ENCODE measurements at places on chromosomes 7 and 10. TPM values are rescaled to one million over a fixed set of nuclear protein-coding genes. Genes with fewer than 3 reads are reported as not detected.

DNA sequence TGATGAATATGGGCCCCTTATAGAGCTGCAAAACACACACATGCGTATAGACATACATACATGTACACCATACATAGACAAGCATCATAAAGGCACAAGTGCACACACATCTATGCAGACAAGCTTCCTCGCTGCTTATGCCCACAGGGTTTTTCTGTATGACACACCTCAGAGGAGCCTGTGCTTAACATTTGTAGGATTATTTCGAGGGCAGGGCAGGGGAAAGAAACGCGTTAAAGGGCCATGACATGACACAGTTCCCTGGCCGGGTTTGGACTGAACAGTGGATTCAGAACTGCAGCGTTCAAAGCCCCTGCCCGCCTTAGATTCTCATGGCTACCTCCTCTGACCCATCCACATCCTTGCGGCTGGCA is 44.8 kb downstream of the CHST3 start:
- no peak for DNase-seq

DNA sequence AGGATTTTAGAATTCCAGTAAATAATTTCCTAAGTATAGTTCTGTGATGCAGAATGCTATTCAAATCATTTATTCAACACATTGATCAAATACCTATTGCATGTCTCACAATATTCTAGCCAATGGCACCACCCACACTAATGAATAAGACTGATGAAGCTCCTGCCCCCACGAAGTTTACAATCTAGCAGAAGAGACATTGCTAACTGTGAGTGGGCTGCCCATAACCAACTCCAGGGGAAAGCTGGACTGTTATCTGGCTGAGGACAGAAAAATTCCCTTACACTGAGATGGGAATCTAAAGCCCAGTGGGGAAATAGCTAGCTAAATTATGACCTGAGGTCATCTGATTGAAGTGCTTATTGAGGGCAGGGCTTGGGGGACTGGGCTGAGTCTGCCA is 128.8 kb upstream of the LYZL2 start:
- DNase-seq: no peak

GRCh38 chr10:71036297-71036966 is 148.1 kb upstream of the PCBD1 start:
- DNase-seq: no peak

GRCh38 chr7:151109094-151110048 is 23.1 kb downstream of the AGAP3 start:
- DNase-seq: no peak

DNA sequence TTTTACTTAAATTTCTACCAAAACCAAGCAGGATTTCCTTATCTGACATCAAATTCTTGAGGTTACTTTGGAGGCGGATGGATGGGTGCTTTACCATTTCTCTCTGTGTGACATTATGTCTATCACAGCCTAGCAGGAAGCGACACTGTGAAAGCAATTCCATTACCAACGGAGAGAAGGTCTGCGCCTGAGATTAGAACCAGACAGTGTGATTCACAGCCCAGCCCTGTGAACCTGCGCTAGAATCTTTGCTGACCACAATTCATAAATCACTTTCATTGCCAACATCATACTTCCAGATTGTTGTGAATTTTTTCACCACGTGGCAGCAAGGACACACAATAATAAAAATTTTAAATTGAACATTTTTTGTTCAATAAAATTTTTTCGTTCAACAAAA is 126.5 kb downstream of the CUBN start:
- DNase-seq: no peak

DNA sequence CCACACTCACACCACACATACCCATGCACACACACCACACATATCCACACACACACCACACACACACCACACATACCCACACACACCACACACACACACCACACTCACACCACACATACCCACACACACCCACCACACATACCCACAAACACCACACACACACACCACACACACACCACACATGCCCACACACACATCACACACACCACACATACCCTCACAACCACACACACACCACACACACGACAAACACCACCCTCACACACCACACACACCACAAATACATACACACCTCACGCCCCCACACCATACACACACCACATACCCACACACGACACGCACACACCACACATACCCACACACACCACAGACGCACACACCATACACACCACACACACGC is 119.7 kb downstream of the PON1 start:
- DNase-seq: no peak

GRCh38 chr10:12469345-12469744 is 120.0 kb downstream of the CAMK1D start:
- no peak for DNase-seq

DNA sequence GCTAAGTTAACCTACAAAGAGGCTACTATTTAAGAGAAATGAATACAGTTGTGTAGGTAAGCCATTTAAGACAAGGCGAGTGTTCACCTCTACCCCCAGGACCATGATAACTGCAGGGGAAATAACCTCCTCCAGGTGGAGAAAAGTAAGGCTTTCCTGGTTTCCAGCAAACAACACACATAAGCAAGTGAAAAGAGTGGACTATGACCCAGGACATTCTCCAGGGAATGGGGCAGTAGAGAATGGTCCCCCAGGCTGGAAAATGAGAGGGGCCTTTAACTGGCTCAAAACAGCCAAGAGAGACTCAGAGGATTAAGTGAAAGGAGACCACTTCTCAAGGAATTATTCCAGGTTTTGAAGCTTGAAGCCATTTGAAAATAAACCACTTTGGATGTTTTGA is 101.0 kb upstream of the GJD4 start:
- no peak for DNase-seq

GRCh38 chr7:103148131-103148993 is 537 bp downstream of the NAPEPLD start:
- DNase-seq: no peak

DNA sequence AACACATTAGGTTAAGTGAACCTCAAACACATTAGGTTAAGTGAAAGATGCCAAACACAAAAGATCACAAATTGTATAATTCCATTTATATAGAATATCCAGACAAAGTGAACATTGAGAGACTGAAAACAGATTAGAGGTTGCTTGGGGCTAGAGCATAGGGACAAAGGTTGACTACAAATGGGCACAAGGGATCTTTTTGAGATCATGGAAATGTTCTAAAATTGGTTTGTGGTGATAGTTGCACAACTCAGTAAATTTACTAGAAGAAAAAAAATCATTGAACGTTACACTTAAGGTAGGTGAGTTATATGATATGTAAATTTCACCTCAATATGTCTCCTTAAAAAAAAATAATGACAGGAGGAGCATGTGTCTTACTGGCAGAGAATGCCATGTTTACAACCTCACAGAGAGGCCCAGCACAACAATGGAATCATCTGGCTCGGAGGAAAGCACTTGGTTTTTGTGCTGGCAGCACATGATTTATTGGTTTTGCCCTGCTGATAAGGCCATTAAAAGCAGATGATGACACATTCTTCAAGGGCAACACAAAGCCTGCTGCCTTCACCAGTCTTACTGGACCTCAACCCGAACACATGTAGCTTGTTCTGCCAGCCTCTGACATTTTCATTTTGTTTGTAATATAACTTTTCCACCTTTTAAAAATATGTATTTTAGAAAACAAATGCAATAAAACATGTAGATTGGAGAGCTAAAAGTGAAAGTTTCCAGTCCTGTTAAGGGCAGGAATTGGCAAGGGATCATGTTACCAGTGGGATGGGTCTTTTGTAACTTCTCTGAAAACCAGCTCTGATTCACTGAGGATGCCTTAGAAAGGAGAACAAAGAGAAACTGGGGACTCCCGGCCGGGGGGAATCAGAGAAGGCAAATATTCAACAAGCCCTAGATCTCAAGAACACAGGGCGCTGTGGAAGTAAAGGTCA is 11.9 kb upstream of the LMOD2 start:
- DNase-seq: no peak

DNA sequence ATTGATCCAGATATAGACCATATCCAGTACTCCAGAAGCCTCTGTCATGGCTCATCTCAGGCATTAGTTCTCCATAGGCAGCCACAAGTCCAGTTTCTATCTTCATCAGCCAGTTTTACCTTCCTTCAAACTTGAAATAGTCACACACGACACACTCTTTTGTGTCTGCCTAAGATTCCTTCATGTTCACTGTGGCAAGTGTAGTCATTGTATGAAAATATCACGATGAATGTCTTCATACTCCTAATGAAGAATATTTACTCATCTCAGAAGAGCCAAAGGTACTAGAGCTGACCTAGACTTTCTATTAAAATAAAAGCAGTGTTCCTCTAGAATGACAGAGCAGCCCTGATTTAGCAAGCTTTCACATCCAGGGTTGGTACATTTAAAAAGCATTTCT is 230.7 kb downstream of the SNX13 start:
- no peak for DNase-seq

DNA sequence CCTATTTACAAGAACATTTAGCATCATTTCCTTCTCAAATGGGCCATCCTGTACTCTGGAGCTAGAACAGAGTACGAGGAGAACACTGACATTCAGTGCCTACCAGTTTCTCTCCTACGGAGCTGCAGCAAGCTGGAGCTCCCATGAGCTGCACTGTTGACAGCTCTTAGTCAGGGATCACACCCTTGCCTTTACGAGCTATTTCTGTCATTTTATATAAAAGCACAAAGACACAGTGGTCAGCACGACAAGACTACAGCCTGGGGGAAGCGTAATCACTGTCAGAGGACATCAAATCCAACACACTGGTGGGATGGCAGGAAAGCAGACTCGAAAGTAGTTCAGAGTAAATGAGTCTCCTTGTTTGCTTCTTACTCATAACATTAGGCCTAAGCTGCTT is 2.7 kb downstream of the CDCA7L start:
- no peak for DNase-seq

GRCh38 chr10:76618171-76618570 is 1019.4 kb downstream of the KCNMA1 start:
- no peak for DNase-seq

- DNase-seq: no peak
Observed at GRCh38 chr10:90787393-90788198, 70.2 kb downstream of the HTR7 start.

DNA sequence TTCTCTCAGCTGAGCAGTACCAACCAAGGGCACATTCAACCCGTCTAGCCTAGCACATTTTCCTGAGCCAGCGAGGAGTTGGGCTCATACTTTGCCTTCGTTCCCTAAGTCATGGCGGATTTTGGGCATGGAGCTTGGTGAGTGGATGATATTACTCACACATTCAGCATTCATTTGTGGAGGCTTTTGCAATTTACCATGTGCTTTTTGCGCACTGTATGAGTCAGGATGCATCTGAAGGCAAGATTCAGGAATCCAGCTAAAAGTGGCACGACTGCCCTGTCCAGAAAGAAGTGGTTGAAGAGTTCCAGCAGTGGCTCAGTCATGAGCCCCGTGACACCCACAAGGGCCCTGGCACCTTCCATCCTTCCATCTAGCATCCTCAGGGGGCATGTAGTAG is 24.2 kb upstream of the MGMT start:
- DNase-seq: no peak

DNA sequence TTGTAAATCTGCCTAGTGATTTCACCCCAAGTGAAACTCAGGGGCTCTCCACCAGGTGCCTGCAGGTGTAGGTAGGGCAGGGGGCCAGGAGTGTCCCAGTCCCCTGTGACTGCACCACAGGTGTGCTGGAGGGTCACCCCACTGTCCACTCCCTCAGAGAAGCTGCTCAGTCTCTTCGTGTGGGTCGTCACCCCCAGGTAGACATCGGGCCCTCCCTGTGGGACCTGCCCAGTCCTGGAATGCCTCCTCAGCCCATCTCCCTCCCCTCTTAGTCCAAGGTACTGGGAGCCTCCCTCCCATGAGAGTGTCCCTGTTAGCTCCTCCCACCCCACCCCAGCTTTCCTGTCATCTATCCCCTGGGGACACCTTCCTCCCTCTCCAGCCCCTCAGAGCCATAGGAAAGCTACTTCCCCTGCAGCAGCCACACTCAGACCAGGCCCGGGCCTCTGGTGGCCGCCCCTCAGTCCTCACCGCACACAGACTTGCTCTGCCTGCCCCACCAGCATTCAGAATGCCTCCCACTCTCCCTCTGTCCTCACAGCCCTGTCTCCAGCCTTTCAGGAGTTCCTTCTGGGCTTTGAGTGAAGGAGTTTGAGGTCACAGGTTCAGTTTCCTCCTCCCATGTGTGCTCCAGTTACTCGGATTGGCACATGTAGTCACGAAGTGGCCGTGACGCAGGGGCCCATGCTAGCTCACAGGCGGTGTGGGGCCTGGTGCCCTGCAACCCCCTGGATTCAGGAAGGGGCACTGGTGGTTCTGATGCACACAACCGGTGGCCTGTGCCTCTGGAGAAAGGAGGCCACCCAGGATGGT is 5.1 kb downstream of the ALOX5 start:
- DNase-seq: no peak

GRCh38 chr7:11538751-11539299 is 293.2 kb downstream of the THSD7A start:
- no peak for DNase-seq

Gene SEMA3A
- total RNA-seq: 4.3 TPM

Gene CYP3A5
- 19.9 TPM for total RNA-seq

Gene PDK4
- total RNA-seq: 996 TPM

Gene UPK3B
- total RNA-seq: 60.8 TPM

Gene VSIR
- total RNA-seq: 65.1 TPM

Gene SEMA3C
- total RNA-seq: 201 TPM

Gene FAM131B
- total RNA-seq: 1.2 TPM

Gene VWDE
- 0.16 TPM for total RNA-seq

Gene OR2A5
- total RNA-seq: not detected

Gene MAT1A
- total RNA-seq: not detected
